Hematopoietic multipotent progenitor cell treated with erythropoietin and hydrocortisone succinate and interleukin-3 and kit ligand, for 15 days (in vitro differentiated cells): ENCODE measurements at places on chromosomes 5 and 9.

- no peak for DNase-seq
Observed at GRCh38 chr9:20315677-20316076, 306.6 kb downstream of the MLLT3 start.

DNA sequence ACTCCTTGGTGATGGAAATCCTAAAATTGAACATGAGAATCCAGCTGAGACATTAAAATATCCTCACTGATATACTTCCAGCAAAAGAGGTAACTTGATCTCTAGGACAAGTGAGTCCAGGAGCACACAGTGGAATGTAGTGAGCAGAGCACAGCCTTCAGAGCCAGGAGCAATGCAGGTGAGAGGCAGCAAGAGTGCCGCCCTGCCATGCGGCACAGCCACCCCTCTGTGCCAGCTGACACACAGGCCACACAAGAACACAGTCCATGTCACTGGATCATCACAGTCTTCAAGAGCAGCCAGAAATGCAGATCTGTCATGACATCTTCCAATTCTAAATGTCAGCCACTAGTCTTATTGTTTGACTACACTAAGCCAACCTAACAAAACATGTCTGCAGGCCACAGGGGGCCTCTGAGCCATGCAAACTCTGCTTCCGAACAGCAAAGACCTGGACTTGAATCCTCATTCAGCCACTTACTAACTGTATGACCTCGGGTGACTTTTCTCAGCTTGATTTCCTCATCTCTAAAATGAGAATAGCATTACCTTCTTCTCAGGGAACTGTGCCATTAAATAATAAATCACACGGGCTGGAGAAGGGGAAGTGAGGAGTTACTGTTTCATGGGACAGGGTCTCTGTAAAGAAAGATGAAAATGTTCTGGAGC lies 47.0 kb downstream of the CCDC125 start:
- DNase-seq, result no peak

- no peak for DNase-seq
Observed at GRCh38 chr5:1568201-1568979, 44.6 kb upstream of the LPCAT1 start.

DNA sequence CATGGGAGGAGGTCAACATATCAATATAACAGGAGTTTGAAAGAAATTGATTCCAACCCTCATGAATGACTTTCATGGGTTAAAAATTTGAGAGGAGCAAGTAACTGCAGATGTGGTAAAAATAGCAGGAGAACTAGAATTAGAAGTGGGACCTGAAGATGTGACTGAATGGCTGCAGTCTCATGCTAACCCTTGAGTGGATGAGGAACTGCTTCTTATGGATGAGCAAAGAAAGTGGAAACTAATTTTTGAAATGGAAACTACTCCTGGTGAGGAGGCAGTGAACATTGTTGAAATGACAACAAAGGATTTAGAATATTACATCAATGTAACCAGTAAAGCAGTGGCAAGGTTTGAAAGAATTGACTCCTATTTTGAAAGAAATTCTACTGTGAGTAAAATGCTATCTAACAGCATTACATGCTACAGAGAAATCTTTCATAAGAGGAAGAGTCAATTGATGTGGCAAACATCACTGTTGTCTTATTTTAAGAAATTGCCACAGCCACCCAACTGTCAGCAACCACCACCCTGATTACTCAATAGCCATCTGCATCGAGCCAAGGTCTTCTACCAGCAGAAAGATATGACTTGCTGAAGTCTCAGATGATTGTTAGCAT lies 1683.2 kb downstream of the MAT2B start:
- no peak for DNase-seq

DNA sequence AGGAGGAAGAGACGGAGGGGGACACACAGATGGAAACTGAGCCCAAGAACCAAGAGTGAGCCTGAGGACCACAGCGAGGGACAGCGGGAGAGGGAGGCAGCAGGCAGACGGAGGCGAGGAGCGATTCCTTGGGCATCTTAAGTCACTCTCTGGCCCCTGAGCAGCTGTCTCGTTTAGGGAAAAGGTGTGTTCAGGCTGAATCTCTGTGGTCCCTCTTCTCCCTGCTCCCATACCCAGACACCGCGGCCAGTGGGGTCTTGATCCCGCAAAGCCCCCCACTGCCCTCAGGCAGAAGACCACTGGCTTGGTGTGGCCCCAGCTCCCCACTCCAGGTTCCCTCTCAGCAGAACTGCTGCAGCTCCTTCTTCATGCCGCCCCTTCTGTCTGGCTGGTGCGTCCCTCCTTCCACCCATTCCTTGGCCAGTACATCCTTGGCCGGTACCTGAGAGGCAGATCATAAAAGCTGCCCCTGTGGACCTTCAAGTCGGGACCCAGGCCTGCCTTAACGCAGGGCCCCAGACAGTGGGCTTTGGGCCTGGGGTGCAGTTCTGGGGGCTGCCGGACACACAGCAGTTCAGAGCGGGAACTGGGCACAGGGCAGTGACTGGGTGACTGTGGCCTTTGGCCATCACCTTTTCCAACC lies 5.8 kb upstream of the RALGDS start:
- DNase-seq, result no peak

GRCh38 chr9:4042991-4043390 lies 256.9 kb downstream of the GLIS3 start:
- no peak for DNase-seq

DNA sequence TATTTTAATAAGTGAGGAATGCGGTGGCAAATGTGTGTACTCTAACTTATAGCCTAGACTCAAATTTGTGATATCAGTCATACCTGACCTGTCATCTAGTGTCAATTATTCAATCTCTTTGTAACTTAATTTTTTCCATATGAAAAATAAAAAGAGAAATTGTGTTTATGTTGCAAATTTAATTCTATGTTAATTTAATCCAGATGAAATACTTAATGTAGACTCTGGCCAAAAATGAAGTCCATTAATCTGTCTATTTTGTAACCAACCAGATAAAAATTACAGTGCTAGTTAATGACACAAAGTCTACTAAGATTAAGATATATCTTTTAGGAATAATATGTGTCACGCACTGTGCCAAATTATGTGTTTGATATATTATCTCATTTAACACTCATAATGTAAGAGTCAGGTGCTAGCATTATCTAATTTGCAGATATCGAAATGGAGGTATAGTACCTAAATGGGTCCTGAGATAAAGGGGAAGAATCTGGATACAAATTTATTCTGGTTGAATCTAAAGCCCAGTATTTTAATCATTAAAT lies 712.1 kb downstream of the KCTD16 start:
- DNase-seq, result no peak

DNA sequence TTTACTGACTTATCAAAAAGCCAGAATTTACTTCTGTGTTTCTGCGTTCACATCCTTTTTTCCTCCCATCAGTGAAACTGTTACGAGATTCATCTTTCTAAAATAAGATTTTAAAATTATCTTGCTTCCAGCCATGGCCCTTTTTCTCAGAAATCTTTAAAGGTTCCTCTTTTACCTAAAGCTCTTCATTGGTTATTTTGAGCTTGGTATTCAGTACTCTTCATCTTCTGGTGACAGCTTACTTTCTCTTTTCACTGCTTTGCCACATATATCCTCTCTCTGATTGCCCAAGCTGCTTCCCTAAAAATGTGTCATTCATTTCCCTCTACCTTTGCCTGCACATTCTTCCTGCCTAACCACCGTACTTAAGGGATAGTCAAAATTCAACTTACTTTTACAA lies 32.3 kb downstream of the TGFBR1 start:
- DNase-seq, result no peak

GRCh38 chr5:65512170-65512937 lies 30.6 kb upstream of the ADAMTS6 start:
- no peak for DNase-seq

GRCh38 chr5:77133061-77133758 lies 46.1 kb upstream of the ZBED3 start:
- DNase-seq, result no peak

GRCh38 chr9:37947977-37948376 lies 44.0 kb upstream of the SLC25A51 start:
- no peak for DNase-seq

- DNase-seq, result no peak
Observed at GRCh38 chr5:10018201-10019069, 231.3 kb downstream of the ATPSCKMT start.

DNA sequence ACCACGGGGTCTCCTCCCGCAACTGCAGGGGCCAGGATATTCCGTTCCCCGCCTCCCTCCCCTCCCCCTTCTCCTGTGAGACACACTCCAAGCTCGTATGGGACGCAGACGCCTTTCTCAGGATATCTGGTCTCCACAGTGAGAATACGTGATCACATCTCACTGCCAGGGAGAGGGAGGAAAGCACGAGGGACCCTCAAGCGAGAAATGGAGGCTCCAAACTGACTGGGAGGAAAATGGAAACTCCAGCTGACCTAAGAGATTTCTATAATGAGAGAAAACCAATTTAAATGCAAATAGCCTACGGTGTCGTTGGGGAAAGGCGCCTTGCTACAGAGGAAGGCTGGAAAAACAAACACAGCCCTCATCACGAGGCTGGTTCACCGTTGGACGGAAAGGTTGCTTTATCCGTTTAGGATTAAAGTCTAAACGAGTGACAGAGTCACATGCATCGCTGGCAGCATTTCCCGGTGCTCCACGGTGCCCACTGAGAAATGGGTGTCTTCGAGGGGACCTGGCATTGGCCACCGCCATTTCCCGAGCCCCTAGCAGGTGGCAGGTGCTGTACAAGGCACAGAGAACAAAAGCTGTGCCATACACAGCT lies 116.9 kb upstream of the CPEB4 start:
- DNase-seq, result no peak

- no peak for DNase-seq
Observed at GRCh38 chr5:152366716-152367115, 38.4 kb downstream of the NMUR2 start.

DNA sequence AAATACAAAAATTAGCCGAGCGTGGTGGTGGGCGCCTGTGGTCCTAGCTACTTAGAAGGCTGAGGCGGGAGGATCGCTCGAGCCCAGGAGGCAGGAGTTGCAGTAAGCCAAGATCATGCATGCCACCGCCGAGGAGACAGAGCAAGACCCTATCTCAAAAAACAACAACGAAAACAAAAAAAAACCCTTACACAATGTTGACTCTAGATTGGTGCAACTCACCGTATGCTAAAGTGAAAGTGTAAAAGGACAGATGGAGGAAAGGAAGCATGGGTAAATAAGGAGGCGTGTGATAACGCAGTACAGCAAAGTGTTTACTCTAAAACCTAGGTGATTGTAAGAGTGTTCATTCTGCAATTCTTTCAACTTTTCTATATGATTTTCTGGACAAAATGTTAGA lies 15.9 kb upstream of the RUFY1 start:
- DNase-seq, result no peak

DNA sequence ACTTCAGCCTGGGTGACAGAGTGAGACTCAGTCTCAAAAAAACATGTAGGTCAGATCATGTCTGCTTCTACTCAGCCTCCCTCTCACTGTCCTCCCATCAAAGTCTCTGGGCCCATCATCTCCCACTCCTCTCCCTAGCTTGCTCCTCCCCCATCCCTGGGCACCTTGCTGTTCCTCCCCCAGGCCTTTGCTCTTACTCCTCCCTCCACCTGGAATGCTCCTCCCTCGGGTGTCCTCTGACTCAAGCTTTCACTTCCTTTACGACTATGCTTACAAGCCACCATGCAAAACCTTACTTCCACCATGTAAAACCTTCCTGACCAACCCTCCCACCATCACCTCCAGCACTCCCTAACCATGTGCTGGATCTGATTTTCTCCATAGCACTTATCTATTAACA lies 51.5 kb downstream of the MTMR12 start:
- DNase-seq, result no peak

DNA sequence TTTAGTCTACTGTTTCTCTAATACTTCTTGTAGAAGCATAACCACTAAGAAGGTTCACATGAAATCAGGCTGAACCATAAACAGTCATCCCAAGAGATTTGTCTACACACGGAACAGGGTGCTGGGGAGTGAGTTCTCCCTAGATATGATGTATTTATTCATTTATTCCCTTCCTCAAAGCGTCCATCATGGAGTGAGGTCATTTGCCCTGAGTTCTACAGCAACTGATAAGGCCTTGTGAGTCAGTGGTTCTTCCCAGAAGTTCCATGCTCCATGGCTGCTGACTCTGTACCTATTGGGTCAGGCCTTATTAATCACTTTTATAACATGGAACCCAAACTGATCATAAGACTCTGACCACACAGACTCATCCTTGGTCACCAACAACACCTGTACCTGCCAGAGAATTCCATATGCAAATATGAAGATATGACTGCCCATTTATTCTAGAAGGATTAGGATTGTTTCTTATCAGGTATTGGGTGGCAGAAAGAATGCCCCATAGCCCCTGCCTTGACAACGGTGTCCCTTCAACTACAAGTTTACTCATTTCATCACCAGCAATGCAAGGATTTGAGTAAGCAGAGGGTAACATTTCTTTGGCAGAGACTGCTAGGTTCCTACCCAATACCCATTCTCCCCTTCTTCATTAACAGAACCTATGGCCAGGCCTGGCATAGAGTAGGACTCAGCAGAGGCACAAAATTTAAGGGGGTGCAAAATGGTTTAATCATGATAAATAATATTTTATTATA lies 118.1 kb downstream of the LHFPL2 start:
- DNase-seq, result no peak

DNA sequence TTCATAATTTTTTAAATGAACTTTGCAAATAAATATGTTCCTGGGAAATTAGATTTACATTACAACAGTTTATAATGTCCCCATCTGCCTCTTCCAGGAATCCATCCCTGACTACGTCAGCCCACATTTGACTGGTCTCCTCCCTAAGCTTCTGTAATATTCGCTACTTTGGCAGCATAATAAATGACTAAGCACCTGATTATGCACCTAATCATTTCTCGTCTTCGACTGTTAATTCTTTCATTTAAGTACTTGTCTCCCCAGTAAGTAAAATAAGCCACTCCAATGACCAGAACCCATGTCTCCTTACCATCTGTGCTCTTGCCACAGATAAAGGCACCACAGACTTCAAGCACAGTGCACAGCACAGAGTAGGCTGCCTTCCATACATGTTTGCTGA lies 122.7 kb downstream of the DENND1A start:
- no peak for DNase-seq

- no peak for DNase-seq
Observed at GRCh38 chr5:150134198-150134588, 21.5 kb downstream of the PDGFRB start.

DNA sequence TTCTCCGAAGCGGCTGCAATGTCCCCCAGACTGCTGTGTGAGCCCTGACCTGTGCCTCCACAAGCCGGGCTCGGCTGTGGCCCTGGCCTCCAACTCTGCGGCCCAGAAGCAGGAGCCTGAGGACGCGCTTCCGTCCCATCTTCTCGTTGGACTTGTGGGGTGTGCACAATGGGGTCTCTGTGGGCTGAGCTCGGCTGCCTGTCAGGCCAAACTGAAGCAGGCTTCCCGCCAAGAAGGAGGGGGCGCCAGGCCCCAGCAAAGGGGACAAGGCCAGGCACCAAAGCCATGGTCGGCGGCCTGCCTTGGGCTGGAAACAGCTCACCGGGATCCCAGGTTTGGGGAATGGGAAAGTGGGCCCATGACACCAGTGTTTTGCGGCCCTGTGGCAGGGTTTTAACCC lies 4.1 kb downstream of the NOTCH1 start:
- DNase-seq, result no peak

DNA sequence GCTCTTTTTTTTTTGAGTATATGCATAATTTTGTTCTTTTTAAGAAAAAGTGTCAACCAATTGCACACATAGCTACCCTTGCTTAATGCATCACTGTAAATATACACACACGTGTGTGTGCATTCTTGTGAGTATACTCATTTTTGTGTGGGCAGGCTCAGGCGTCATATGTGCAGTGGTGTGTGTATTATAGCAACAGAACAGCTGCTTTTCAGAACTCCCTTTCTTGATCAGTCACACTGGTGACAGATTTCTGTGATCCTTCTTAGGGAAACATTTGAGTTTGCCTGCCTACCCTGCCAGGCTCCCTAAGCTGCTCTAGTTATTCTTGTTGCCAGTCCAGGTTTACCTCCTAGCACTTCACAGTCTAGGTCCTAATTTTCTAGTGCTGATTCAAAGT lies 287.0 kb upstream of the SEMA6A start:
- no peak for DNase-seq
